ENCODE measurements at places on chromosomes 11 and 22.

DNA sequence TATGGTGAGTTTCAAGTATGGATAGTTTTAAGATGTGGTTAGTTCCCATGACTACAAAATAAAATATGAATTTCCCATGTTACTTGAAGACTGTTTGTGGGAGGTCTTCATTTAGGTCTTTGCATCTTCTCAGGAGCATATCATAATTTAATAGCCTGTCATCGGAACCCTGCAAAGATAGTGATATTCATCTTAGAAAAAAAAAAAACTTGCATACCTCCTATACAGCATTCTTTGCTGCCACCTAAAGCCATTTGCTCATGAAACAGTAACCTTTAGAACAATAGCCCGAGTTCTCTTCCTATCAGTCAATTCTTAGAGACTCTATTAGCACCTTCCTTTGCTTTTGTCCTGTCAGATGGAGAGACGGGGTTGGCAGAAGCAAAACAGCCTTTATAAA is 75.3 kb downstream of the ARFGAP2 start:
- no peak for DNase-seq

GRCh38 chr22:30357236-30357570 is 396 bp downstream of the CCDC157 start:
- no peak for DNase-seq

- no peak for DNase-seq
Observed at GRCh38 chr11:38680746-38681145, 2082.7 kb upstream of the RAG2 start.

- DNase-seq: no peak
Observed at GRCh38 chr11:107679255-107680024, 32.4 kb downstream of the SLN start.

DNA sequence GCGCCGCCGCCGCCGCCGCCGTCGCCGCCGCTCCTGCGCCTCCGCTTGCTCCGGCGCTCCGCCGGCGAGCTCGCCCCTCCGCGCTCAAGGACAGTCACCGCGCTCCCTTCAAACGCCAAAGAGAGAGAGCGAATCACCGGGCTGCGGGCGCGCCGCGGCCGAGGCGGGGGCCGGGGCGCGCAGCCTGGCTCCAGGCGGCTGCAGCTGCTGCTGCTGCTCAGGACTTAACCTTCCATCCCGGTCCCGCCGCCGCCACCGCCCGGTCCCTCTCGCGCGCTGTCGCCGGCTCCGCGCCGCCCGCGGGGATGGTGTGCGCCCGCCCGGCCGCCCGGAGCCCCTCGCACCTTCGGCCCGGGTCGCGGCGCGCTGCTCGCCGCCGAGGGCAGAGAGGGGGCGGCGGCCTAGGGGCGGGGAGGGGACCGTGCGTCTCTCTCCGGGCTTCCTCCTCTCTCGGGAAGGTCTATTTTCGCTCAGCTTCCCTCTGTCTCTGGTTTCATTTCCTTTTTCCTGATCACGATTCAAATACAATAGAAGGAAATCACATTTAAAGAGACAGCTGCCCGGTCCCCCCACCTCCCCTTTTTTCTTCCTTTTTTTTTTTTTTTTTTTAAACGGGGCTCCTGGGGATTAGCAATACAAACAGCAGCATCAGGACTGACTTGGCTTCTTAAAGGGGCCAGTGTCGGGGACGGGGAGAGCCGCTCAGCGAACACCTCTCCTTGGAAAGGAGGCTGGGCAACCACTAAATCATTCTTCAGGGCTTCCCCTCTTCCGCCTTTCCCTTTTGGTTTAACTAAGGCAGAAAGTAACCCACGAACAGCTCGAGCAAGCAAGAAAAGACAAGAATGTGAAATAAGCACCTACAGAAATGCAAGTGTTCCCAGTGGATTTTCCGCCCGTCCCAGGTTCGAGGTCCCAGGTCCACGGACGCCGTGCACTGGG is 22.1 kb downstream of the LMO2 start:
- no peak for DNase-seq

DNA sequence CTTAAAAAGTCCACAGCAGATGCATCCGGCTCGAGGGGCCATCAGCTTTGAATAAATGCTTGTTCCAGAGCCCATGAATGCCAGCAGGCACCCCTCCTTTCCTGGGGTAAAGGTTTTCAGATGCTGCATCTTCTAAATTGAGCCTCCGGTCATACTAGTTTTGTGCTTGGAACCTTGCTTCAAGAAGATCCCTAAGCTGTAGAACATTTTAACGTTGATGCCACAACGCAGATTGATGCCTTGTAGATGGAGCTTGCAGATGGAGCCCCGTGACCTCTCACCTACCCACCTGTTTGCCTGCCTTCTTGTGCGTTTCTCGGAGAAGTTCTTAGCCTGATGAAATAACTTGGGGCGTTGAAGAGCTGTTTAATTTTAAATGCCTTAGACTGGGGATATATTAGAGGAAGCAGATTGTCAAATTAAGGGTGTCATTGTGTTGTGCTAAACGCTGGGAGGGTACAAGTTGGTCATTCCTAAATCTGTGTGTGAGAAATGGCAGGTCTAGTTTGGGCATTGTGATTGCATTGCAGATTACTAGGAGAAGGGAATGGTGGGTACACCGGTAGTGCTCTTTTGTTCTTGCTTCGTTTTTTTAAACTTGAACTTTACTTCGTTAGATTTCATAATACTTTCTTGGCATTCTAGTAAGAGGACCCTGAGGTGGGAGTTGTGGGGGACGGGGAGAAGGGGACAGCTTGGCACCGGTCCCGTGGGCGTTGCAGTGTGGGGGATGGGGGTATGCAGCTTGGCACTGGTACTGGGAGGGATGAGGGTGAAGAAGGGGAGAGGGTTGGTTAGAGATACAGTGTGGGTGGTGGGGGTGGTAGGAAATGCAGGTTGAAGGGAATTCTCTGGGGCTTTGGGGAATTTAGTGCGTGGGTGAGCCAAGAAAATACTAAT is 1.9 kb downstream of the NEAT1 start:
- peak; percentile 45 for DNase-seq

DNA sequence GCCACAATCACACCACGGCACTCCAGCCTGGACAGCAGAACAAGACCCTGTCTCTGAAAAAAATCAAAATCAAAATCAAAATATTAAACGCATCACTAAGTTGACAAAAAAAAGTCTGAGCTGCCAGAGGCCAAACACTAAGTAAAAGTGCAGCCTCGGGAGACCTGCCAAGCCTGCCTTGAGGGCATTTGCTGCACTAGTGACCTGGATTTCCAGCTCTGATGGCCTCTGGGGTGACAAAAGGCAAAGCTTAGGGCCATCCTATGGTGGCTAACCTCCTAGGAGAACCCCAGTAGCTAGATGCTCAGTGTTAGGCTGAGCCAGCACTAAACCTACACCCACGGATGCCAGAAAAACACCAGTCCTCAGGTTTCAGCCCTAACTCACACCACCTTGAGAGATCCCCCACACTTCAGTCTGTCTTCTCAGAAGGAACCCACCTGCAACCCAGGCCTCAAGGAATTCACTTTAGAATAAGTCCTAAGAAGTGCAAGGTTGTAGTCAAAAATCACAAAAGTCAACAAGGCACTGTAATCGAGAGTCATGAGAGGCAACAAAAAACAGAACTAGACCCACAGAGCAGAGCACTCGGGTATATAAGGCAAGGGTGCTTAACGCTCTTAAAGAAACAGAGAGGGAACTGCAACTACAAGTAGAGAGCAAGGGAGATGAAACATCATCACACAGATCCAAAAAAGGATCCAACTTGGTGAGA is 28.6 kb downstream of the GNB1L start:
- no peak for DNase-seq

DNA sequence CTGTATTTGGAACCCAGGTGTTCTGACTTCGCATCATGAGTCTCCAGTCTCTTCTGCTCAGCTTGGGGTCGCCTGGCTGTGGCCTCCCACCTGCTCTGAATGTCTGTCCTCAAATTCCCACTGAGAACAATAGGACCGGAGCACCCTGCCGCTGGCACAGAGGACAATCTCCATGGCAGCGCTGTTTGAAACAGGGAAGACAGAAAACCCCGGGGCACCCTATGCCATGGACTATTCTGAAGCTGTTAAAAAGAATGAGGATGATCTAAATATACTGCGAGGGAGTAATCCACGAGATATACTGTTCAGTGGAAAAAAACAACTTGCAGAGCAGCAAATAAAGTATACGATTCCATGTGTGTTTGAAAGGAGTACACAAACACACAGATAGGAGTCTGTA is 415.6 kb upstream of the NARS2 start:
- no peak for DNase-seq

- no peak for DNase-seq
Observed at GRCh38 chr11:126518071-126518971, 162.8 kb downstream of the ST3GAL4 start.

- DNase-seq: no peak
Observed at GRCh38 chr11:4626207-4627099, 10.8 kb upstream of the OR51D1 start.

DNA sequence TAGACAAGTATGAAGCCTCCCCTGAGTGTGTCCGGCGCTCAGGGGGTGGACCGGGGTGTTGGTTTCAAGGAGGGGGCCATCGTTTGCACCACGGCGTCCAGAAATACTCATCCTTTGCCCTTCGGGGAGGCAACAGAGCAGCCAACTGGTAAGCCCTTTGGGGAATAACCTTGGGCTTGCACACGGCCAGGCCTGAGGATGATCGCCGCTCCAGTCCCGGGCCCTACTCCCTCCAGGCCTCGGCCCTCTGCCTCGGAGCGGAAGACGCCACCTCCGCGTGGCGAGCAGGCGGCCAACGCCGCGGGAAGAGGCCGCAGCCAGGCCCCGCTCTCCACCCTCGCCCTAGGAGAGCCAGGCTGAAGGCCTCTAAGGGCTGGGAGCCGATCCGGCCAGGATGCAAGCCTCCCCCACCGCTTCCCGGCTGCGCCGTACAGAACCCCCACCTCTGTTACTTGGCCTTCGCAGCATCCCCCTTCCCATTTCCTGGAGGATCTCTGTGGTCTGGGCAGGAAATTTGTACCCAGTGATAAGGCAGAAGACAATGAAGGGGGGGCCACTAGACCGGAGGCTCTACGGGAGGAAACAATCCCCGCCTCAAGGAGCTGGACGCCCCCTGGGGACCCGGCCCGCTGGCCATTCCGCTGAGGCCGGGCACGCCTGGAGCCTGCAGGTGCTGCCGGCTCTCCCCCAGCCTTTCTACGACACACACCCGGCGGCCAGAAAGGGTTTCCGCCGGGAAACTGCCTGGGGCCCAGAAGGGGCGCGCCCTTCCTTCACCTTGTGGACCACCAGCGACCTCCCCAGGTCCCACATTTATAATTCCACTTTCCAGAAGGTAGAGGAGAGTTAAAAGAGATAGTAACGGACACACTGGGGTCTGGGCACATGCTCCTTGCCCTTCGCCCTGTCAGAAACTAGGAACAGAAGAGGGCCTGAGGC is 2.6 kb downstream of the ESAM start:
- DNase-seq: no peak

DNA sequence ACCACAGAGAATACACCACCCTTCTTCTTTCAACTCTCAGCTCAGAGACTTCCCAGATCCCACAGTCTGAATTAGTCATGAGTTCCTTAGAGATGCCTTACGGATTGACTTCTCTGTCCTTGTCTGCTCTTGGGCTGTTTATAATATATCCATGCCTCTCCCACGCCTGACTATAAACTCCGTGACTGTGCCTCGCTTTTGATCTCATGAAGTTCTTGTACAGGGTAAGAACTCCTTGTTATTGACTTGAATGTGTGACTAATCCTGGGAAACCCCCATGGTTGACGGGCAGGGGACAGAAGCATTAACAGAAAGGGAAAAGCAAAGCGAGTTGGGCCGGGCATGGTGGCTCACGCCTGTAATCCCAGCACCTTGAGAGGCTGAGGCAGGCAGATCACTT is 62.4 kb upstream of the POU2AF1 start:
- no peak for DNase-seq

GRCh38 chr11:122853971-122854446 is 15.7 kb downstream of the CRTAM start:
- no peak for DNase-seq
